ENCODE measurements at places on chromosomes 4 and X.

DNA sequence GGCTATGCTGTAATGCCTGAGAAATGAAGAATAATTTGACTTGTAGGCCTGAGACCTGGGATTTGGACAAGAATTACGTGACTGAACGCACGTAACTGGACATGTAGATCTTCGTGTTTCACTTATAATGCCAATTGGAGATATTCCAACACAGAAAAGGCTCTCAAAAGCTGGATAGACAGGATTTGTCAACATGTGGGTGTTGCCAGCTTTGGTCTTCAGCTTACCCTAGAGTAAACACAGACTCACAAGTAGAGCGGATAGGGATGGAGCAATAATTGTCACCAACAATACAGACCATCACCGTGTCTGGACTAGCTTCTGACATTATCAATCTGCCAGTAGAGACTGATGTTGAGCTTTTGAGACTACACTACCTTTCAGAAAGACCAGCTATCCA lies 1511.0 kb upstream of the ADGRL3 start:
- DNase-seq = no peak

- DNase-seq = no peak
These were observed 203.6 kb upstream of the MAMLD1 start for GRCh38 chrX:150159537-150159936.

DNA sequence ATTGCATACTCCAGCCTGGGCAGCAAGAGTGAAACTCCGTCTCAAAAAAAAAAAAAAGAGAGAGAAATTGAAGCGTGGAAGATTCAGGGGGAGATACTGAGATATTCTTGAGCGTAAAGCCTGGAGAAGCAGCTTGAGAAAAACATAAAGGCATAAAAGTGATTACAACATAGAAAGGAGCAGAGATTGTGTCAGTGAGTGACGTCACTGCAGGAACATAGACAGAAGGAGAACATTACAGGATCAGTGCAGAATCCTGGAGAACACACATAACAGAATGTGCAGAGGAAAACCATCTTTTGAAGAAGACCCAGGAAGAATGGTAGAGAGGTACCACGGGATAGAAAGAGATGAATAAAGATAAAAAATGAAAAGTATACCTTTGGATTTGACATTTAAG lies 147.0 kb downstream of the APBB2 start:
- DNase-seq = no peak

DNA sequence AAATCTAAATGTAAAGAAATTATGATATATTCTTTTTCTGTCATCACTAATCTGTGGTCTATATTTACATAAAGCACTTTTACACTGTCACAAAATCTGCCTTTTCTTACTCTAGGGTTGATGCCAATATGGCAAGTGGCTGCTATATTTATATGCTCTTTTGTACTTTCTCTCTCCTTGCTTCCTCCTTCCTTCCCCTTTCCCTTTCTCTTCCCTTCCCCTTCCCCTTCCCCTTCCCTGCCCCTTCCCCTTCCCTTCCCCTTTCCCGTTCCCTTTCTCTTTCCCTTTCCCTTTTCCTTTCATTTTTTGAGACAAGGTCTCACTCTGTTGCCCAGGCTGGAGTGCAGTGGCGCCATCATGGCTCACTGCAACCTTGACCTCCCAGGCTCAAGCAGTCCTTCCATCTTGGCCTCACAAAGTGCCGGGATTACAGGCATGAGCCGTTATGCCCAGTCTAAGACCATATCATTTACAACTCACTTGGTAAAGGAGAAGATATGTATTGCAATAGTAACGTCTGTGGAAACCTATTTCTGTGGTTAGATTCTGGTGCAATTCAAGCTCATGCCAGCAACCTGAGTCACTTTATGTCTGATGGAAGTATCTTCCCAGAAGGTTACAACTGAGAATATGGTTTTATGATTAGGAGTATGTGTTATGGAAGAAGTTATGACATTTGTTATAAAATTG lies 13.9 kb upstream of the PLAC8 start:
- DNase-seq = no peak

DNA sequence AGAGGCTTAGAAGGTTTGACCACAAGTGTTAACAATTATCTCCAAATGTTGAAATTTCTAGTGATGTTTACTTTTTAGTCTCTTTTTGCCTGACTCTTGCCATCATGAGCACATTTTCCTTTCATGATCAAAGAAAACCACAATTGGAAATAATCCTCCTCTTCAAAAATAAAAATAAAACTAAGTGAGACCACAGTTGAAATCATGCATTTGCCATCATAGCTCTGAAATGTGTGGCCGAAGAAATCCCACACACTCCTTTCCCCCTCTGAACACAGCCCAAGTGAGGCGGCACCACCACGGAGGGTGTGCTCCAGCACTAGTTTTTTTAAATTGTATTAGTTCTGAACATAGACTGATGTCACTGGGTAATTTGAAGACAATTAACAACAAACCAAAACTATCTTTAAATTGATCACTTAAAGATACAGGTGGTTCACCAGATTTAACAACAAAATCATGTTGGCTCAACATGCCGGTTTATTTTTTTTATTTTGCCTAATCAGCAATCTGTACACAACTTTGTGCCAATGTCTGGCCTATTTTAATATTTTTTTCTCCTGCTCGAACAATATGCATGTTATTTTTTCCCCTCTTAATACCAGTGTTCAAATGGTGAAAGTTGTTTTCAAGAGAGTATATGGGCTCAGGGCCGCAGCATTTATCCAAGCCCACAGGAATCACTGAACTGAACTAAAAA lies 17.6 kb downstream of the APBB2 start:
- DNase-seq = no peak

DNA sequence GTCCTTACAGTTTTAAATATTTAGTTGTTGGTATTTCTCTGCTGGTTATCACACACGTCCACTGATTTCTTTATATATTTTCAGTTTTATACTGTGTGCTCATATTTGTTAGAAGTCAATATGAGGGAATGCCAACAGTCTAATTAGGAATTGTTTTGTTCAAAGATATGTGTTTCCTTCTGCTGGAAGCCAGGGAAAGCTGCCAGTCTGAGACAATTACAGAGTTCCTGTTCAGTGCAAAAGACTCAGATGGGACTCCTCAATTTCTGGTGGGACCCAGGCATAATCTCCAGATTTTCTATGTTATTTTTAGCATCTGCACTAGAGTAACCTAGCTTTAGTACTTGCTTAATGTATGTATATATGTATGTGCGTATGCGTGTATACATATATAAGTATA lies 486.0 kb downstream of the GRID2 start:
- DNase-seq = no peak

- DNase-seq = no peak
These were observed 75.2 kb upstream of the PRKX start for GRCh38 chrX:3788494-3789233.

- no peak for DNase-seq
These were observed 14.4 kb downstream of the ADH1A start for GRCh38 chr4:99276417-99276816.

DNA sequence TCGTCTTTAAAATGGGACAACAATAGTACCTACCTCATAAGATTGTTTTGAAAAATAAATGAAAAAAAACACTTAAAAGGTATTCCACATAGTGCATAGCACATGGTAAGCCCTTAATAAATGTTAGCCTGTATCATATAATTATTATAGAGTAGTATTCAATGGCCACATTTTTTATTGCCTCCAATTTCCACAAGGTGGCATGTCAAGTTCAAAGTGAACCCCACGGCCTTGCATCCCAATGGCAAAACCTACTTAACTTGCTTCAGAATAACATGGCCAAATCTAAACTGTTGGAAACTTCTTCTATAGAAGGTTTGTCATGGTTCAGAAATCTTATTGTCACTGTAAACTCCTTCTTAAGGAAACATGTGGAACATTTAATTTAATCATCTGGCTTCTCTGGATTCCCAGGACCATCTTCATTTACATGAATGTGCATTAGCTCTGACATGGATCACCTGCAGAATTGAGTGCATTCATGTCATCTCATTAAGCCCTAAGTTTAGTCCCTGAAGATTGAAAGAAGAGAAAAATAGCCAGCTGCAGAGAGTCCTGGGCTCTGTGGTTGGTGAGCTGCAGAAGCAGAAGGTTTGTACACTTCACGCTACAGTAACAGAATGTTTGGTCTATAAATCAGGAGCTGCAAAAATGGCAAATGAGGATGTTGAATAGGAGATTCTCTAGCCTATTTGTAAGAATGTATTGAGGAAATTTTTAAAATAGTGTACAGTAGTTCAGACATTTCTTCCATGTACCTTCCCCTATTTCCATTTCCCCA lies 61.0 kb downstream of the ANXA3 start:
- no peak for DNase-seq

DNA sequence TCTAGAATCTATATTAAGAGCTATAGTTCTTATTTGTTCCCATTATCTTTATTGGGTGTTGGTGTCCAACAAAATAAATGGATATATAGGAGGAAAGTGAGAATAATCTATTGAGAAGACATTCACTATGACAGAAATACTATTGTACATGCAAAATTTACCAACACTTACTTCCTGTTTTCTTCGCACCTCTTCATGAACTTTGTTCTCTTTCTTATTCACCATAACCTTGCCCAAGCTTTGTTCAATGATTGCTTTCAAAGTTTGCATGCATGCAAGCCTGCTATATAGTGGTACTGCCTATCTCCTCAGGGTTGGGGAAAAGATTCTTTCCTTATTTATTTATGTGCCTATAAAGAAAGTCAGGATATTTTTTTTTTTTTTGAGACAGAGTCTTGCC lies 176.4 kb upstream of the JADE1 start:
- no peak for DNase-seq

GRCh38 chr4:1747603-1747967 lies 26.3 kb downstream of the TACC3 start:
- DNase-seq = no peak

- DNase-seq = no peak
These were observed 34.6 kb downstream of the NBDY start for GRCh38 chrX:56763556-56764152.

- DNase-seq = no peak
These were observed 31.3 kb upstream of the ARHGEF38 start for GRCh38 chr4:105520819-105521790.

GRCh38 chr4:48300004-48300403 lies 30.4 kb upstream of the TEC start:
- no peak for DNase-seq

DNA sequence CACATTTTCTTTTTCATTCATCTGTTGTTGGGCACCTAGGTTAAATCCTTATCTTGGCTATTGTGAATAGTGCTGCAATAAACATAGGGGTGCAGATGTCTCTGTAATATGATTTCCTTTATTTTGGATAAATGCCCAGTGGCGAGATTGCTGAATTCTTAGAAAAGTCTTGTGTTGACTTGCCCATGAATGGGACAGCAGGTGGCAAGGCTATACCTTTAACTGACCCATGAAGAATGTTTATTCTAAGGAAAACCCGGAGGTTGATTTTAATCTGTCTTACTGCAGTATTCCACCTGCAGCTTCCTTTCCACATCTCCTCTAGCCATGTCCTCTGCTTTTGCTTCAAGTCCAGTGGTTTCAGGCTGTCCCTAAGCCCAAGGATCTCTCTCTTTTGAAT lies 220.6 kb downstream of the SNCA start:
- DNase-seq = no peak

GRCh38 chrX:119753639-119754257 lies 4.6 kb upstream of the SOWAHD start:
- no peak for DNase-seq

DNA sequence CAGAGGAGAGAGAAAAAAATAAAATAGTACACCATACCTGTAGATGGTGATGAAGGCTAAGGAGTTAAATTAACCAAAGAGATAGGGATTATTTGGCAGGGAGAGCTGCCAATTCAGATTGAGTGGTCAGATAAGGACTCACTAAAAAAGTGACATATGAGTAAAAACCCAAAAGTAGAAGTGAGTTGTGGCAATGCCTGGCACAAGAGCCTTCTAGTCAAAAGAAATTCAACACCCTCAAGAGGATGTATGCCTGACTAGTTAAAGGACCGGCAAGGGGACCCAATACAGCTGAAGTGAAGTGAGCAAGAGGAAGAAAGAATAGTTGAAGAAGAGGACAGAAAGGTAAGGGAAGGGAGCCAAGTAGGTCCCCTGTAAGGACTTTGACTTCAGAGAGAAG lies 34.9 kb downstream of the ELF2 start:
- DNase-seq = no peak

DNA sequence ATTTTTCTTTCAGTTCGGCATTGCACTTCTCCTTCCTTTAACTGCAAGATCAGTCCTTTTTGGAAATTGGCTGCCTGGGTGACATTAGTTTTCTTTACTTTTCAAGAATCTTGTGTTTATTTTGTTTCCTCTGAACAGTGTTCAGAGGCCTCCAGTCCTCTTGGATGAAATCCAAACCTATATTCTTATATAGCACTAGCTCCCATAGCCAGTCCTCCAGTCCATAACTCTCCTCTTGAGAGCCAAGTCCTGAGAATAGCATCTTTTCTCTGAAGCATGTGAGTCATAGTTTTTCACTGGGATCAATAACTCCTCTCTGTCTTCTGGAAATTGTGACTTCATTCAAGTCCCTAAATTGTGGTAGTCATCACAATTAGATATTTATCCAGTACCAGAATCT lies 357.5 kb downstream of the RAPGEF2 start:
- no peak for DNase-seq

- no peak for DNase-seq
These were observed 107.9 kb upstream of the FAT1 start for GRCh38 chr4:186831574-186831973.

GRCh38 chrX:152635941-152636340 lies 1.8 kb upstream of the GABRQ start:
- DNase-seq = no peak

DNA sequence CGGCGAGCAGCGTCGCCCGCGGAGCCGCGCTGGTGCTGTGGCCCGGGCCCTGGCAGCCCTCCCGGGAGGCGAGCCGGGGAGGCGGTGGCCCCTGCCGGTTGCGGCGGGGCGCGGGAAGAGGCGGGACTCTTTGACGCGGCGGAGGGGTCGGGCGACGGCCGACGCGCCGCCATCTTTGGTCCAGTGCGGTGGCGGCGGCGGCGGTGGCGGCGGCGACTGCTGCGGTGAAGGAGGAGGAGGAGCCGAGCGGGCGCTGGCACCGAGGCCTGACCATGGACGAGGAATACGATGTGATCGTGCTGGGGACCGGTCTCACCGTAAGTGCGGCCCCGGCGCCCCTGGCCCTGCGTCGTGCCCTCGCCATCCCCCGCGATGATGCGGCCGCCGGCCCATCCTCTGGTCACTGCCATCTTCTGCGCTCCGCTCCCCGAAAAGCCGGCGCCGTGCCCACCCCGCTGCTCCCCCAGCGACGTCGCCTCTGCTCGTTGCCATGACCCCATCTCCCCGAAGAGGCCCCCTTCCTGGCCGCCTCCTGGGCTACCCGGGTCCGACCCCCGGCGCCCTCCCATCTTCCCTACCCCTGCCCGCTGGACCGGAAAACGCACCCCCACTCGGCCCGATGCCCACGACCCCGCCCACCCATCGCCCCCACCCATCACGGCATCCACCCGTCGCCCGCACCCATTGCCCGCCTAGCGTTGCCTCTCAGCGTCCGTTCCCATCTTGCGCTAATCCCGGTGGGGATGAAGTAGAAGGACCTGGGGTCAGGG lies at the start of gene GDI1:
GDI1 (plus strand) TSS at position 172 of the 770 bp plus-strand sequence; CDS start at position 273, 101 bp downstream.
- DNase-seq = no peak

- no peak for DNase-seq
These were observed 120.2 kb downstream of the SHOX start for GRCh38 chrX:750812-751211.
